ENCODE measurements at places on chromosomes 3 and 15. TPM values are rescaled to one million over a fixed set of nuclear protein-coding genes. Genes with fewer than 3 reads are reported as not detected.

TRH gene
- not detected for total RNA-seq

ACAN gene
- total RNA-seq = not detected

ZBED2 gene
- 124 TPM for total RNA-seq

PRICKLE2 gene
- total RNA-seq = 8.4 TPM

ANKDD1A gene
- 0.47 TPM for total RNA-seq

CEP70 gene
- total RNA-seq = 10.9 TPM

CCDC33 gene
- not detected for total RNA-seq

KCNAB1 gene
- not detected for total RNA-seq

CCDC66 gene
- total RNA-seq = 15.9 TPM

KBTBD13 gene
- total RNA-seq = not detected

Data from hair follicular keratinocyte (primary cell).